ENCODE measurements at places on chromosomes 5 and 9. TPM values are rescaled to one million over a fixed set of nuclear protein-coding genes. Genes with fewer than 3 reads are reported as not detected.

DNA sequence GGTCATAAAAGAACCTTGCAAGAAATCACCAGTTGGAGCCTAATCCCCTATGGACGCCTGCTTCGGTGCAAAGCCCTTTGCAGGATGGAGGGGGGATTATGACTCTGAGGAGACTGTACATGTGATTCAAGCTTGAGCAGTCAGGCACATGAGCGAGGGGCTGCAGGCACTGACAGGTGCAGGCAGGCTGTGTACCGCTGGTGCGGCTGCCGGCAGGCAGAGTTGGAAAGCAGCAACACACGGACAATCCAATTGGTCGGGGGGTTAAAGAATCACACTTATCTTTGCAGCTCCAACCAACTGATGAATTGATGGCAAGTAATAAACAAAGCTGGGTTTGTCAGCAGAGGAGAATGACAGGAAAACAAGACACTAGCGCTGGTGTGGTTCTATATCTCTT, 5.7 kb downstream of the WHRN start:
- DNase-seq: no peak

DNA sequence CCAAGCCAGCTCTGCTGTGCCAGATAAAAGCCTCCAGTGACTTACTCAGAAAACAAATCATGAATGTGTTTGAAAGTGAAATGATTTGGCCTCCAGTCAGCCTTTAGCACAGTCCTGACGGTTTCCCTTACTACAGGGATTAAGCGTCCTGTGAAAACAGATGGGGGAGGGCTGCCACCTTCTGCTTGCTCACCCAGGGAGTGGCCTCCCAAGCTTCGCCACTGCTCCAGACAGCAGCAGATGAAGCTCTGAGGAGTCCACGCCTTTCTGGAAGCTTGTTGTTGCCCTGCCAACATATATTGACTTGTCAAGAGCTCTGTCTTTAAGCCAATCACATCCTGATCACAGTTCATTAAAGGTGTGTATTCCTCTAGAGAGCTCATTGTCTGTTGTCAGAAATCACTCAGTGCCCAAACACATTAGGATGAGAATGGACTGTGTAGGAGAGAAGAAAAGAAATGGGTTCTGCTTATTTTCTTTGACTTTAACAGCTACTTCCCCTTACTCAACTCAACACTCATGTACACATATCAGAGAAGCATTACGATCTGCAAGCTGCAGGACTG, 4.9 kb upstream of the FYB1 start:
- DNase-seq: no peak

GRCh38 chr5:128097781-128098180, 14.2 kb downstream of the SLC12A2 start:
- DNase-seq: no peak

The CDX1 gene
- not detected for total RNA-seq

The CCDC69 gene
- 1.8 TPM for total RNA-seq

The TXNDC8 gene
- total RNA-seq: not detected

Measured in neural crest cell (in vitro differentiated cells).